ENCODE measurements at places on chromosomes 1 and 21.

DNA sequence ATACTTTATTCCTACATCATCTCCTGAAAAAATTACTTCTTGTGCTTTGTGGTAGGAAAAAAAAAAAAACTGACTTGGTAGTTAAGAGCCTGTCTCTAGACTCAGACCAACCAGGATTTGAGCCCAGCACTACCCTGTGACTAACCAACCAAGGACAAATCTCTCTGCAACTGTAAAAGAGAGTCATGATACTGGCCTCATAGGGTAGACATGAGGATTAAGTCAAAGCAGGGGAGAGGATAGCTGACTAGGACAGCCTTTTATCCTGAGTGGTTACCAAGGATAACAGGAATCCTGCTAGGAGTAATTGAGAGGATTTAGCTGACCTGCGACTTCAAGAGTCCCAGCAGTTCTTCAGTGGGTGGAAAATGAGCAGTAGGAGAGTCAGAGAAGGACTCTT, 112.8 kb downstream of the C1orf21 start:
- no peak for DNase-seq

DNA sequence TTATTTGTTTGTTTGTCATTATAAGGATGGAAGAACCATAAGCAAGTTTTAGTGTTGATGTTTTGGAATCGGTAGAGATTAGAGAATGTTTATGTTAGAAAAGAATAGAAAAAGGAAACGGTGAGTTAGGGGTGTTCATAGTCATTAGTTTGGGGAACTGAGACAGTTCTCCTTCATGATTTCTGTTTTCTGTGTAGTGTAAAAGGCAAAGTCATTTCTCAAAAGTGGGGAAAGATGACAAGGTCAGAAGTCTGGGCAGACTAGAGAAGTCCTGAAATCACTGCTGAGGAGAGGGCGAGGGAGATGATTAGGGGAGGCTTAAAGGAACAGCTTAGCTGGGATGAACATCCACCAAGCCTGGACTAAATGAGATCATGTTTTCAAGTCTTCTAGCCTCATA, 498.9 kb downstream of the TTLL7 start:
- DNase-seq: no peak

- no peak for DNase-seq
Measured at GRCh38 chr1:30526652-30527345, 196.6 kb downstream of the MATN1 start.

- DNase-seq: no peak
Measured at GRCh38 chr1:95308276-95309030, 74.4 kb downstream of the RWDD3 start.

GRCh38 chr1:75630004-75630594, 19.2 kb upstream of the SLC44A5 start:
- DNase-seq: no peak

DNA sequence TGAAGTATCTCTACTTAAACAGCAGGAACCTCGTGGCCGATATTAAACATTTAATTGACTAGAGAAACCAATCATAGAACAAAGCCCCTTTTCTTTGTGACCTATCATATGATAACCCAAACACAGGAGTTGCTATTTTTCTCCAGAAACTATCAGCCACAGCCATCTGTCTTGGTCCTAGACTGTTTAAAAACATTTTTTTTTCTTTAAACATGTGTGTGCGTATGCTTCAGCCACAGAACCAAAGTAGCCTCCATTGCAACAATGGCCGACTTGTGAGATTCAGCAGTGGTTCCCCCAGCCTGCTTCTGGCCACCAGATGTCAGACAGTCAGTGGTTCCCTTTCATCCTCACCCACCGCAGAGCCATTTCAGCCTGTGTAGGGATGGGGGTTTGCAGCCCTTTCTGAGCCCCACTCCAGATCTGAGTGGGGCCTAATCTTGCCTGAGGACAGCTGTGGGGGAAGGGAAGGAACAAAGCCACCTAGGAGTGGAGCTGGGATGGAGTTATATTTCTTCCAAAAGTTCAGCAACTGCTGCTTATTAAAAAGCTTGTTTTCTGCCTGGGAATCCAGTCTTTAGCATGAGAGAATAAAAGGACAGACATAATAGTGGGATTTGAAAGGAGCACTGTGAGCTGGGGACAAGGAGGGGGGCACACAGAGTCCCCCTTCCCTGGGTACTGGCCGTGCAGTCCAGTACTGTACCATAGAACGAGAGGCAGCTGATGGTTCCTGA, 11.7 kb upstream of the IGSF3 start:
- no peak for DNase-seq

GRCh38 chr1:109267743-109268300, 15.1 kb downstream of the PSRC1 start:
- no peak for DNase-seq

GRCh38 chr1:204435381-204435831, 23.8 kb upstream of the PPP1R15B start:
- DNase-seq: no peak

DNA sequence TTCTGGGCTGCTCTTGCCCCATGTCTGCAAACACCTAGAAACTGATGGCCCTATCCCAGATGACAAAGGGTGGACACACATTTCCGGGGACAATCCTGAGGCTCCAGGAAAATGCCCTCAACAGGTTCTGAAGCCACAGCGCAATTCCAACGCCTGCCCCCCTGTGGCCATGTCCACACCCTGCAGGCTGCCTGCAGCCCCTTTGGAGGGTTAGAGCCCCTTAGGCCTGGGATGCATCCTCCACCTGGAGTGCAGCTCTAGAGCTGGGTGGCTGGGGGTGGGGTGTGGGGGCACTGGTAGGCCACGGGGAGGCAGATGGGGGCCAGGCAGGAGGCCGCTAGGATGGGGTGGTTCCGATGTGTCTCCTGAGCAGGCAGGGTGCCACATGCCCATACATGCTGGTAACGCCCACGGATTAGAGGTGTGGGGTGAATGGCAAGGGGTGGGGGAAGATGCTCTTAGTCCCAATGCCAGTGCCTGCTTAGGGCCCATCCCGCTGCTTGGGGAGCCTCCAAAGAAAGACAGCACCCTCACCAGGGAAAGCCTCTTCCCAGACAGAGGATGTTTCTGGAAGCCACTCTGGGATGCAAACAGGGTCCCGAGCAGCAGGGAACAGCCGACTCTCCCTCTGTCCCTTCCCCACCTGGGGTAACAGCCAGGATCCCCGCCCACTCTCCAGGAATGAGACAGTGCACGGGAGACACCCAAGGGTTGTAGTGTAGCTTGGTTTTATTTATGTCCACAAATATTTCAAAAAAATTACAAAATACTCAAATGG, 34.0 kb downstream of the SLC45A1 start:
- DNase-seq: no peak

DNA sequence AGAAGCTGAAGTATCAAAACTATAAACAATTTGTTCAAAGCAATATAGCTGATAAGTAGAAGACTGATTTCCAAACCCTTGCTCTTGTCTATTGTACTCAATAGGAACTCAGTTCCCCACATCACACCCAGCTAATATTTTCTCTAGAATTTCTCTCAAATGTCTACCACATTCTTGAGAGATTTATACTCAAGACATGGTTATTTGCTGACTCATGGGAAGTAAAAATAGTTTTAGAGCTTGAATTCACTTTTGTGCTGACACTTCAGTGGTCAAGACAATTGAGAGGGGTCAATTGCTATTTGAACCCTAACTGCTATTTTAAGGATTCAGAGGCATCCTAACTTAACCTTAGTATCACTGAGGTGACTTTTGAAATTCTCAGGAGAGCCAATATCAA, 99.0 kb downstream of the TNNI3K start:
- DNase-seq: no peak

- no peak for DNase-seq
Measured at GRCh38 chr1:4599951-4600481, 54.4 kb upstream of the AJAP1 start.

- no peak for DNase-seq
Measured at GRCh38 chr1:87327376-87328271, 1.1 kb upstream of the LMO4 start.

Measured in activated gamma-delta T cell treated with anti-CD3 and anti-CD28 coated beads, Interleukin-2, amount 50 U/mL, for 16 hours (primary cell).